GM12864 (cell line): ENCODE measurements at places on chromosomes 7 and 10.

- DNase-seq = no peak
These were observed at the start of gene LRRN3 for GRCh38 chr7:111090846-111091245. Gene LRRN3, plus strand, starts transcription at chr7:111091127. Its CDS starts 31,646 bp downstream, at chr7:111122773.

DNA sequence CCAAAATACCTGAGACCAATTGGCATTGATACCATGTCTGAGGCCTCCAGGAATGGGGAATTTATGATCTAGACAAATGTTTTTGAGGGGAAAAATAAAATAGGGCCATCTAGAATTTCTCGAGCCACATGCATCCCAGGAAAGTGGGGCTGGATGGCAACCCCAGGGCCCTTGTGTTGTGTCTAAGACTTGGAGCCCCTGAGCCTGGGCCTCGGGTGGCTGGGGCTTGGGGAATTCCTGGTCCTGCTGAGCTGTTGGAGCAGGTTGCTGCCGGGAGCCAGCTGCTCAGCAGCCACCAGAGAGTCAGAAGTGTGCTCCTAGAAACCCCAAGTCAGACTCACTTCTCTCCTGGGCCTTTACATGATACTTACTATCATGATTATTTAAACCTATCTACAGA lies 172.9 kb downstream of the WDR37 start:
- DNase-seq = no peak

DNA sequence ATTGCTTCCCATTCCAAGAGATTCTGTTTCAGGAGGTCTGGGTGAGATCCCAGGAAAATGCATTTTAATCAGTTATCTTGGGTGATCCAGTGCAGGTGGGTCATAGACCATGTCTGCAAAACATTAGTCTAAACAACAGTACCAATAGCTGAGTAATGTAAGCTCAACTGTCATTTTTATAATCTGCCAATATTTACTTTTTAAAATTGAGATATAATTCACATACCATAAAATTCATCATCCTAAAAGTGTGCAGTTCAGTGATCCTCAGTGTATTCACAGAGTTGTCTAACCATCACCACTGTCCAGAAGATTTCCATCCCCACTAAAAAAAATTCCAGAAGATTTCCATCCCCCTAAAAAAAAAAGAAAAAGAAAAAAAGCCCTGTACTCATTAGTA lies 51.0 kb downstream of the FAM204A start:
- no peak for DNase-seq

- no peak for DNase-seq
These were observed 151.4 kb downstream of the COL28A1 start for GRCh38 chr7:7384228-7384627.

- DNase-seq = no peak
These were observed 1.0 kb downstream of the BEND7 start for GRCh38 chr10:13527864-13528122.

GRCh38 chr7:109663806-109664205 lies 1094.1 kb downstream of the DNAJB9 start:
- no peak for DNase-seq

- no peak for DNase-seq
These were observed 6.1 kb upstream of the CREB5 start for GRCh38 chr7:28406192-28406591.

DNA sequence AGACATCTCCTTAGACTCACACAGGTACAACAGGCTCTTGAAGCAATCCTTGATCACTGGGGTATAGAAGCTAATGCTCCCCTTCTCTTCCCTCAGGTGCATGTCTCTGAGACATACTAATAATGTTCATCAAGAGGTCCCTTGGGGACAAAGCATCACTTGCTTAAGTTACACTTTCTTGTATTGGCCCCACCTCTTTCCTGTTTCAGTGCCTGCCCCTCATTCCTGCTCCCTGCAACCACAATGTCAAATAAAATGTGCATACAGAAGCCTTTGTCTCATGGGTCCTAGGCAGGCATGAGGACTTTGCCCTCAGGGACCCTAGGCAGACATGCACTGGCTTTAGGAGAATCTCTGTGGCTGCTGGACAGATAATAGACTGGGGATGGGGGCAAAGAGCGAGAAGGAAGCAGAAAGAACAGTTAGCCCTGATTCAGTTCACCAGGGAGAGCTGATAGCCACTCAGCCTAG lies 175.0 kb upstream of the NPY start:
- no peak for DNase-seq

- no peak for DNase-seq
These were observed 54.9 kb upstream of the ZMIZ2 start for GRCh38 chr7:44693641-44694313.

DNA sequence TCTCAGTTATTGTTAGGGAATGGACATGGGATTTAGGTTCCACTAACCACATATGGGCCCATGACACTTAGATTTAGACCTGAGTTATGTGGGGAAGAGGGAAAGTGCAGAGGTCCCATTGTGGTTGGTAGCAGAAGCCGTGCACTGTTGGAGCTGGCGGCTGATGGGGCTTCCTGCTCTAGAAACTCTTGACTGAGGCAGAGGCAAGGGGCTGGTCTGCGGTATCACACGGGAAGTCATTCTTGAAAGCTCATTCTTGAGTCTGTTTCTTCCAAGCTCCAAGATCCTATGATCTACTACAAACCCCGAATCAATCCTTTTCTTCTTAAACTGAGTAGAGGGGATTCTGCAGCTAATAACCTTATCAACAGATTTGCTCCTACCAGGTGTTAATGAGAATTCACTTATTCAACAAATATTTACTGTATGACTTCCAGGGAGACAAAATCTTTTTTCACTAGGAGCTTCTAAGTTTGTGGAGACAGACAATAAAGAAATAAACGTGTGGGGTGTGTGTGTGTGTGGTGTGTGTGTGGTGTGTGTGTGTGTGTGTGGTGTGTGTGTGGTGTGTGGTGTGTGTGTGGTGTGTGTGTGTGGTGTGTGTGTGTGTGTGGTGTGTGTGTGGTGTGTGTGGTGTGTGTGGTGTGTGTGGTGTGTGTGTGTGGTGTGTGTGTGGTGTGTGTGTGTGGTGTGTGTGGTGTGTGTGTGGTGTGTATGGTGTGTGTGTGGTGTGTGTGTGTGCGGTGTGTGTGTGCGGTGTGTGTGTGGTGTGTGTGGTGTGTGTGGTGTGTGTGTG lies 57.1 kb downstream of the AOC1 start:
- no peak for DNase-seq

GRCh38 chr10:89810908-89811525 lies 109.6 kb downstream of the KIF20B start:
- DNase-seq = no peak

- DNase-seq = no peak
These were observed 12.9 kb downstream of the SLC16A12 start for GRCh38 chr10:89522463-89522862.

DNA sequence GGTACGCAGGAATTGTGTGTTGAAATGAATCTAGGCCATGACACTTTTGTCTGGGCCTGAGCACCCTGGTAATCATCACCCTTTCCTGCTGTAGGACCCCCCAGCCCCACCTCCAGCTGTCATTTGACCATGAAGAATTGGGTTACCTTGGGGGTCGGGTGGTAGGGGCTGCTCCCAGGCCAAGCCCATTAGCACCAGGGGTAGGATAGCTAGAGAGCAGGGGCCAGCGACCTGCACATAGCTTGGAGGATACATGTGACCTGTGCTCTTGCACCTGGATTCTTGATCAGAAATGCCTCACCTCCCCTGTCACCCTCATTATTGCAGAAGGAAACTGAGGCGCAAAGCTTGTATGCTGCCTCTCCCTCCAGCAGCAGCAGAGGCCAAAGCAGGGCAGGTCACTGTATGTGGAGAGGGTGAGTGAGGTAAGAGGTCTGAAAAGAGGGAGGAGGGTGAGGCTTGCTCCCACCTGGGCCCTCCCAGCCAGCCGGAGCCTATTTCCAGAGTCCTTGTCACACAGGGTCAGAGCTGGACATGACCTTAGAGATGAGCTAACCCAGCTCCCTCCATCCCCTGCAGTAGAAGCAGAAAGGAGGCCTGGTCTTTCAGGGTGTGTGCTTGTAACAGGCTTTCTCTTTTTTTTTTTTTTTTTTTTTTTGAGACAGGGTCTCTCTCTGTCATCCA lies 35.3 kb upstream of the ANKRD2 start:
- DNase-seq = no peak

DNA sequence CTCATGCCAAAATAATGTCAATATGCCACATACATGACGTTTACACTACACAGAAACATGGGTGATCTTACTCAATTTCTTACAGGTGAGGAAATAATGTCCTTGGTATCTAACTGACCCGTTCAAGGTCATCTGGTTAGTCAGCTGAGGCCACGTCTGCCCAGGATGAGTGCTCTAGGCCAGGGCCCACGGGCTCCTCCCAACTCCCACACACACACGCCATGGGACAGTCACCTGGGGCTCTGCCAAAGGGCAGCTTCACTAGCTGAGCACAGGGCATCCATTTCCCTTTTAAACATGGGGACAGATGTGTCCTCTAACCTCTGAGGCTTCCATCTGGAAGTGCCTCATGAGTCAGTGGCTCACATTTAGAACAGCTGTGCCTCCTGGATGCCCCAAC lies 123.9 kb downstream of the TNS3 start:
- no peak for DNase-seq

- DNase-seq = no peak
These were observed 205.0 kb downstream of the DIP2C start for GRCh38 chr10:484441-484924.

DNA sequence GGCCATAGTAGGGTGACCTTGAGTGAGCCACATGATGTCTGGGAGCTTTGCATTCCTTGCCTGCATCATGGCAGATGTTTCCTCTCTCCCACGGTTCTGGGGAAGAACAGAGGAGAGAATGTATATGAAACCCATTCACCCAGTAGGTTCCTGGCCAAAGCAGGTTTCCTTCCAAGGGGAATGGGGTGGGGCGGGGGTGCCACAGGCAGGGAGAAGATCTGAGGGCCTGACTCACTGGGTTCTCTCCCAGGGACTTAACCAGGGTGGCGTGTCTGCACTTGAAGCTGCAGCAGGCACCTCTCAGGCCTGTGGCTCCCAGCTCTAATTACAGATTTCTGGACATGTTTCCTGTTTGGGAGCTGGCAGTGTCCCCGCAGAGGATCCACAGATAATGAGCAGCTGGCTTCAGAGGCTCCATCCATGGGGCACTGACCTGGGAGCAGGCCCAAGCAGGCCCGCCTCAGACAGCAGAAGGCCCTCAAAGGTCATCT lies 50.2 kb upstream of the ZMIZ1 start:
- DNase-seq = no peak

DNA sequence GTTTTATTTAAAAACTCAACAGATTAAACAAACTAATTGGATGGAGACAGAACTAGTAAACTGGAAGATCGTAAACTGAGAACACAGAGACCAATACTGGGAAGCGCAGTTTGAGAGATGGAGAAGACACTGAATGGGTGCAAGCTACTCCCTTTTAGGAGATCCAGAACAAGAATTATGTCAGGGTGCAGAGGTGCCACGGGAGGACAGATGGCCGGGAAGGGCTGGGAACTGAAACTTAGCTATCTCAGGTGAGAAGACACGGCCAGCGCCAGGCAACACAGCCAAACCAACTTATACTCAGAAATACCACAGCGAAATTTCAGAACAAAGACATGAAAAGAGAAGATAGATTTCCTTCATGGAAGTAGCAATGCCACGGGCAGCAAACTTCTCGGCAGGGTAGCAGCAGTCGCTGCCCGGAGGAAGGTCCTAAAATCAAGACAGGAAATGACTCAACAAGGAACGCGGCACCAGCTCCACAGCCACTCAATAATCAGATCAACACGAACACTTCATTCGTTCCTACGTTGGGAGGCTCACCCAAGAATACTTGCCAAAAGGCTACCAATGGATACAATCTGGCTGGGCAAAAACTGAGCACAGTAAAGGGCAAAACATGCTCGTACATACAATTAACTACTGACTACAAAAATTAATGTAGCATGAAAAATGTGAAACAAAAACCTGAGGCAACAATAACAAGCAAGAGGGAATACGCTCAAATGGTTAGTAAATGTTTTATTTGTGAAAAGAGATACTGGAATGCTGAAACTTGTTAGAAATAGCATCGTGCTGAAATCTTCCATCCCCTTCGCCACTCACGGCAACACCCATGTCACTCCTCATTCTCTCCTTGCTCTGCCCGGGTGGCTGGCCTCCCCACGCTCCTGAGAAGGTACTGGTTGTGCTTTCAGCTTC lies 2.2 kb upstream of the LRRC27 start:
- DNase-seq = no peak

DNA sequence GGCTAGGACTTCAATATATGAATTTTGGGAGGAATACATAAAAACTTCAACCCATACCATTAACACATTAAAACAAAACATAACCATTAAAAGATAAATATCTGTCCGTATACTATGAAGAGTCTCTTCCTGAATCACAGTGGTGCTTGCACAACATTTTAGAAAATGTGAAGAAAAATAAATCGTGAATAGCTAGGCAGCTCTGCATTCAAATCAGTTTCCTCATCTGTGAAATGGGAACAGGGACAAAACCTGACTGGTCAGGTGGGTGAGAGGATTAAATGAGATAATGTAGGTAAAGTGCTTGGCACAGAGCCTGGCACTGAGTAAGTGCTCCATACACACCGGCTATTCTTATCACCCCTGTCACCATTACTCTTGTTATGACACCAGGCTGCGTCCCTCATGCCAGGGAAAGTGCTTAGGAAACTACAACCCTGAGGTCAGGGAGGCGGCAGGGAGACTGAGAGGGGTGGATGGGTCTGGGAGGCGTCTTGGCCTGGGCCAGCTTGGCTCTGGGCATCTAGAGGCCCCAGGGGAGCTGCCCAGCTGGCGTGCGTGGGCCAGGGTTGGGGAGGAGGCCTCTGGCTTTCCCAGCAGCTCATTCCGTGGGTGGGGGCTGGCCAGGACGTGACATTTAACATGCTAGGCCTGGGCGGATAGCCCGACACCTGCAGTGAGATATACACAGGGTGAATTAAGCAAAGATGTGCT lies 78.3 kb downstream of the SH3PXD2A start:
- DNase-seq = no peak

DNA sequence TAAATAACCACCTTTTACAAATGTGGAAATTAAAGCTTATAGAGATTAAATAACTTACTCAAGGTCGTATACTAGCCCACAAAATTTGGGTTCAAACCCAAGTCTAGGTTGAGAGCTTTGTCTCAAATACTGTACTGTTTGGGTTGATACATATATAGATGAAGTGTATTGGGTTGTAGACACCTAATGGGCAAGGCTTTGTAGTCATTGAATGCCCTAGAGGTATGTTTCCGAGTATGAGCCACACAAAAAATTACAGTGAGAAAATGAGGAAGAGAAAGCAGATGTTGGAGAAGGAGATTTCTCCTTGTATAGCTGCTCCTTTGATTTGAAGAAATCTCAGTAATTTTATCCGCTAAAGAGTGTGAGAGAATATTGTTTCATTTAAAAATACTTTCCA lies 60.6 kb downstream of the C1GALT1 start:
- no peak for DNase-seq

DNA sequence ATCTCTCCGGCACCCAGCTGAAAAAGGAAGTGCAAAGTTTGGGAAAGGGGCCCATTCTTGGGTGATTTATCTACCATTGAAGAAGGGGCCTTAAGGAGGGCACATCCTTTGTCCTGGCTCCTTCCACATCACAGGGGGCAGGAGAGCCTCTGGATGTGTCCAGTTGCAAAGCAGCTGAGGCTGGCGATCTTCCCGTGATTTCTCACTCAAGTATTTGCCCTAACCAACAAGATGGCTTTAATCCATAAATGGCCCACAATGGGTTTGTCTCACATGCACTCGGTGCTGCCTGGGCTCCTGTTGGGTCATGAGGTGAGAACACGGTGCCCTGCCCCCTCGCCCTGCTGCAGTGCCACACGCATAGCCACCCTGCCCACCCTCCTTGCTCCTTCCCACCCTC lies 14.2 kb upstream of the FRMPD2 start:
- no peak for DNase-seq
